ENCODE measurements at places on chromosomes 5 and 9.

DNA sequence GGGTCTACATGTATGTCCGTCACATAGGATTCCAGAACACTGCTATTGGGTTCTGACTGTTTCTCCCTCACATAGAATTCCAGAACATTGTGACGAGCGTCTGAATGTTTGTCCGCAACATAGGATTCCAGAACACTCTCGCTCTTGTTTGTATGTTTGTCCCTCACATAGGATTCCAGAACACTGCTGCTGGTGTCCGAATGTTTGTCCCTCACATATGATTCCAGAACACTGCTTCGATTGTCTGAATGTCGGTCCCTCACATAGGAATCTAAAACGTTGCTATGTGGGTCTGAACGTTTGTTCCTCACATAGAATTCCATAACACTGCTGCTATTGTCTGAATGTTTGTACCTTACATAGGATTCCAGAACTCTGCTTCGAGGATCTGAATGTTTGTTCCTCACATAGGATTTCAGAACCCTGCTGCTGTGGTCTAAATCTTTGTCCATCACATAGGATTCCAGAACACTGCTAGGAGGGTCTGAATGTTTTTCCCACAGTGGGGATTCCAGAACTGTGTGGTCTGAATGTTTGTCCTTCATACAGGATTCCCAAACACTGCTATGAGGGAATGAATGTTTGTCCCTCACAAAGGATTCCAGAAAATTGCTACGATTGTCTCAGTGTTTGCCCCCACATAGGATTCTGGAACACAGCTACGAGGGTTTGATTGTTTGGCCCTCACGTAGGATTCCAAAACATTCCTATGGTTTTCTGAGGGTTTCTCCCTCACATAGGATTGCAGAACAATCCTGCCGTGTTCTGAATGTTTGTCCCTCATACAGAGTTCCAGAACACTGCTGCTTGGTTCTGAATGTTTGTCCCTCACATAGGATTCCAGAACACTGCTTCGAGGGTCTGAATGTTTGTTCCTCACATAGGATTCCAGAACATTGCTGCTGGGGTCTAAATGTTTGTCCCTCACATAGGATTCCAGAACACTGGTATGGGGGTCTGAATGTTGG, 220.5 kb downstream of the FOXD4L6 start:
- no peak for DNase-seq

- DNase-seq, result no peak
Observed at GRCh38 chr5:5089895-5090649, 50.1 kb upstream of the ADAMTS16 start.

DNA sequence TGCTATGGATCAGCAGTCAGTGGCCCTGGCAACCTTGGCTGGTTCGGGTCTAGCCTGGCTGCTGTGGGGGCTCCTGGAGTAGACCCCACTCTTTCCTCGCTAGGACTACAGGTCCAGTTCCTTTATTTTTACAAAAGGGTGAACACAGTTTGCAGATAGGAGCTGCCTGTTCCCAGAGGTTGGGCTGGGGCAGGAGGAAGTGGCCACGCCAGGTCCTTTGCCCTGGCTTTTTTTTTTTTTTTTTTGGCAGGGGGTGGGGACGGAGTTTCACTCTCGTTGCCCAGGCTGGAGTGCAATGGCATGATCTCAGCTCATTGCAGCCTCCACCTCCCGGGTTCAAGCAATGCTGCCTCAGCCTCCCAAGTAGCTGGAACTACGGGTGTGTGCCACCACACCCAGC, 7.9 kb downstream of the SLC2A6 start:
- no peak for DNase-seq

DNA sequence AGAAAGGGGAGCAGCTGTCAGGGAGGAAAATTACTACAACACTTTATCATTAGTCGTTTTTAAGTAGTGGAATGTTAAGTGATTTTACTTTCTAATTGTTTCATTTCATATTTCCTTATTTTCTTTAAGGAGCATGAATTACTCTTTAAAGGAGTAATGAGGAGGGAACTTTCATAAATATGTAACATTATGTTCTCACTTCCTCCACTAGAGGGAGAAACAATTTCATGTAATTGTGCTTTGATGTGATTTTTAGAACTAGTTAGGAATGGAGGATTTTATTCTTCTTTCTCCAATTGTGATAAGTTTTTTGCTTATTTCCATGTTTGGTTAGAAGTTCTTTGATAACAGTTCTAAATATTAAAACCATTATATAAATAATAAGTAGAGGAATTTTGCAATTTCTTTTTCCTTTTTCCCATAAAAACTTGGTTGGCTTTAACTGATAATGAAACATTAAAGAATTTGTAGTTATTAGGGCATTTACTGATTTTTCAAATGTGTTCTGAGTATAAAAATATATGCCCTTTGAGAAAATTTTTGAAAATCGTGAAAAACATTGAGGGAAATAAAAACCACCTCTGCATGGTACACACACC, 25.6 kb downstream of the CEP78 start:
- no peak for DNase-seq

GRCh38 chr9:99112750-99113413, 8.0 kb downstream of the TGFBR1 start:
- DNase-seq, result no peak

DNA sequence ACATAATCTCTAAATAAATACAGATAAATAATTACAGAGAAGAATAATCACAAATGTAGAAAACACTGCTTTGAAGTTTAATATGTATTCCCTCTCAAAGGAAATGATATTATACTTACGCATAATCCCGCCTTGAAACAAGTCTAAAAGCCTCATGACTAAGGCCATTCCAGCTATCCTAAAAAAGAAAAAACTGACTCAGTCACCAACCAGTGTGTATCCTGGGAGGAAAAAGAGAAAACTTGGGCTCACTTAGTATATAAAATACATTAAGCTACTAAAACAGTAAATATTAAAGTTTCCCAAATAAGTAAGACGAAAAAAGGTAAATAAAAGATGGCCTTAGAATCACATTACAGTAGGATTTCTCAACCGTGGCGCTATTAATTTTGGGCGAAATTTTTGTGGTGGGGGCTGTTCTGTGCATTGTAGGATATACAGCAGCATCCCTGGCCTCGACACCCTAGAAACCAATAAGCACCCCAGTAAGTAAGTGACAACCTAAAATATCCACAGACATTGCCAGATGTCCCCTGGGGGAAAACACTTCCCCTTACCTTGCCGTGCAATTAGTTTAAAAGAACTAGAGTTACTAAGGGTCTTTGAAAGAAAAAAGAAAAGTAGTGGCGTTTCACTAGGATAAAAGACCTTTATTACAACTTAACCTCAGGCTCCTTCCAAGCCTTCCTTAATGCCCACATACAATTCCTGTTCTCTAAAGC, 1.1 kb downstream of the HSPA9 start:
- no peak for DNase-seq

- DNase-seq, result no peak
Observed at GRCh38 chr9:25814023-25814422, 135.8 kb upstream of the TUSC1 start.

DNA sequence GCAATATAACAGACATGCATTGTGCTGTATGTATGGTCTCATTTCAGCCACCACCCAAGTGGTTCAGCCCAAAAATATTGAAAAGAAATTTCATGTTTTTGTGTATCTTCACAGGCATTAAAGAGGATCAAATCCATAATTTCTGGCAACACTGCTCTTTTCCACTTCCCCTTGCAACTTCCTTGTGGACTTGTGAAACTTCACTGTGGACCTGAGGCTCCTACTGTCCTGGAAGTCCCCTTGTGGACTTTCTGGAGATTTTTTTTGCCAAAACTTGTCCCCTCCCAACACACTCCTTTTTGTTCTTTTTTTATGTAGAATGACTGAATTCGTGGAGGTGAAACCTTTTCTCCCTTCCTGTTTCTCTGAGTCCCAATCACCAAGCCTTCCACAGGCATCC, 14.3 kb downstream of the OTULINL start:
- DNase-seq, result no peak

DNA sequence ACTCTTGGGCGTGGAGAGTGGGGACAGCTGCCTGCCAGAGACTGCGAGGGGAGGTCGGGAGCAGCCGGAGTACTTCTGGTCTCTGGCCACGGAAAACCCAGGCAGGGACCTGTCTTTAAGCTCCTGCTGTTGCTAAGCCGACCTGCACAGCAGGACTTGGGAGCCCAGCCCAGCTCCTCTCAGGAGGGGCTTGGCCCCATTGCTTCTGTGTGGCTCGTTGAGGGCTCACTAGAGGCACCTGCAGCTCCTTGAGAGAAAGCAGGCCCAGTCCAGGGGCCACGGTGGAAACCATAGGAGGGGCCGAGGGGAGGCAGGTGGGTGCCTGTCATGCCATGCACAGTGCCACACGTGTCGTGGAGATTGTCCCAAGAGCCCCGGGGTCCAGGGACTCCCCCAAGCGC, 3.3 kb upstream of the LCN2 start:
- no peak for DNase-seq

- no peak for DNase-seq
Observed at GRCh38 chr9:132059361-132059760, 20.3 kb downstream of the MED27 start.

GRCh38 chr5:149762958-149763630, 33.0 kb downstream of the PPARGC1B start:
- DNase-seq, result no peak

DNA sequence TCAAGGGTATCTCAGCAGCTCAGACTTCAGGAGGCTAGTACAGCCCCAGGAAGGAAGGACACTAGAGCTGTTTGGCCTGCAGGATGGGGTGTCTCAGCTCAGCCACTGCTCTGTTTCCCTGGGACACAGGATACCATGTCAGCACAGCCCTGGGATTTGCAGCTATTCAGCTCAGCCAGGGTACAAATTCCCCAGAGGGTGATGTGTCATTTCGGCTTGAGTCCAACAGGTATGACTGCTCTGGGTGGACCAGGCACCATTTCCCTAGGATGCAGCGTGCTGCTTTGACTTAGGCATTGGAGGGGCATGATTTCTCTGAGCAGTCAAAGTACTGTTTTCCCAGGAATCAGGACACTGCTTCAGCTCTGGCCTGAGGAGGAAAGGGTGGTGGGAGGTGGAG, 130.1 kb downstream of the ARSB start:
- DNase-seq, result no peak

DNA sequence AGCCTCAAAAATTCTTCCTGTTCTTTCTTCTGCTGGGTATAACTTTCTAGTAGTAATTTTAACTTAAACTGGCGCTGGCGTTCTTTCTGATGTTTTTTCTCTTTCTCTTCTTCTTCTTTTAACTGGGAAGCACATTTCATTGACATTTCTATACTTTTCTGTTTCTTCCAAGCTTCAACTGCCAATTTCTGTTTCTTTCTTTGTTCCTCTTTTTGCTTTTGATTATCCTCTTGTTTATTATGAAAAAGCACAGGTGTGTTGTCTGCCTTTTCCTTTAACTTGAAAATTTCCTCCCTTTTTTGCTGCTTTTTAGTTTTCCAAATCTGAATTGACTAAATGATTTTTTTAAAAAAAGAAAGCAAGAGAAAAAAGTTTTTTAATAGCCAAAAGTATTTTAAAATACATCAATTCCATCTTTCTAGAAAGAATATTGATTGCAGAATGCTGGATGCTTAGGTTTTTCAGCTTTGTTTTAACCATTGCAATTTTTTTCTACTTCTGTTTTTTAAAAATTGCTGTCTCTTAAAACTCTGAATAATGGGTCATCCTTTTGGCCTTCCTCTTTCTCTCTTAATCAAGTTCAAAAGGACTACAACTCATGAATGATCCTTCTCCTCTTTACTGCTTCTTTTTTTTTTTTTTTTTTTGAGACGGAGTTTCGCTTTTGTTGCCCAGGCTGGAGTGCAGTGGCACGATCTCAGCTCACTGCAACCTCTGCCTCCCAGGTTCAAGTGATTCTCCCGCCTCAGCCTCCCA, 8.8 kb upstream of the PGGT1B start:
- DNase-seq, result no peak

GRCh38 chr5:74072646-74073045, 446.6 kb downstream of the ARHGEF28 start:
- DNase-seq, result no peak

GRCh38 chr9:109274884-109275730, 45.8 kb downstream of the EPB41L4B start:
- no peak for DNase-seq

GRCh38 chr9:105069285-105069684, 141.3 kb upstream of the ABCA1 start:
- no peak for DNase-seq

GRCh38 chr5:77304388-77304787, 93.9 kb downstream of the PDE8B start:
- no peak for DNase-seq

DNA sequence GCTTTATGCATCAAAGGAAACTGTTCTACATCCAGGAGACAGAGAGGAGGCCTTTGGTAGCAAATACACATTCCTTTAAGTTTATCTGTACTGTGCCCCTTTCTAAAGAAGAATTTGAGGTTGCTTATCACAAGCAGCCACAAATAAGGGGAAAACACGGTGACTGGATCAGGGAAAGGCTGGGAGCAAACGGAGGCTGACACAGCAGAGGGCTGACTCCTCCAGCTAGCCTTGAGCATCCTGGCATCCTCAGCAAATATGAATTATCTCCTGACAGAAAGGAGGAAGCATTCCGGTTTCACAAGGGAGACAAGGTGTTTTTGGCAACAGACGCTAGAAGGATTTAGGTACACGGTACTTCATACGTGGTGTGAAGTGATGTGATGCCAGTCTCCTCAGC, 133.5 kb downstream of the DCP2 start:
- no peak for DNase-seq

- no peak for DNase-seq
Observed at GRCh38 chr9:61634192-61634591, 444.4 kb downstream of the SPATA31A7 start.

- DNase-seq, result no peak
Observed at GRCh38 chr5:64980176-64980575, 211.4 kb downstream of the CWC27 start.

DNA sequence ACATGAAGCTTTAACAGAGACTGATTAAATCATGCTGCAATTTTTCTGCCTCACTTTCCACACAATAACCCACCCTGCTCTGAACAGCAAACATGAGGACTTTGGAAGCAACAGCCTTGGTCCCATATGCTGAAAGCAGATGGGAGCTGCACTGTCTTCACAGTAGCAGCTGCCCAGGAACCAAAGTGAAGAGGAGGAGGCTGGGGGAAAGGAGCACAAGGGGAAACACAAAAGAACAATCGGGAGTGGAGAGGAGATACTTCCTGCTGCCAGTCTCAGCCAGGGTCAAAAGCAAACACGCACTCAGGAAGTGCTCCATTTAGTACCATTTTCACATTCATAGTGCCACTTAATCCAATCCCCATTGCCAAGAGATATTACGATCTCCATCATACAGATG, 183.3 kb upstream of the PUM3 start:
- DNase-seq, result no peak

- DNase-seq, result no peak
Observed at GRCh38 chr5:179355976-179356974, 11.0 kb upstream of the ADAMTS2 start.

DNA sequence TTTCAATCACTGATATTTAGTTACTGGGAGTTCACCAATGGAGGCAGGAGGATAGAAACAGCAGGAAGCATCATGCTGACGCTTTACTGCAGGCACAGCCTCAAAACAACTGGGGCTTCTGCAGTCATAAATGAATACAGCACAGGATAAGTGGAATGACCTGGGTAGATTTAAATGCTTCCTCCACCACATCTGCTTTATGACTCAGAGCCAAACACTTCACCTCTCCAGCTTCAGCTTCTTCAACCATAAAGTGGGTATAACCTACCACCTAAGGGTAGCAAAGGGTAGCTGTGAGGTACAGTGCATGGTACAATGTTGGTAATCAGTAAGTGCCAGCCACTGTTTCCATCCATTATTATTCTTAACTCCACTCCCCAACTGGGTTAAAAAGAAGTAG, 28.4 kb downstream of the RASEF start:
- no peak for DNase-seq

GRCh38 chr5:40037713-40038112, 612.9 kb upstream of the DAB2 start:
- no peak for DNase-seq

- DNase-seq, result no peak
Observed at GRCh38 chr9:13360188-13360587, 80.7 kb upstream of the MPDZ start.

Measured in activated CD8-positive, alpha-beta memory T cell treated with anti-CD3 and anti-CD28 coated beads, Interleukin-2, amount 50 U/mL, for 48 hours (primary cell).